ENCODE measurements at places on chromosomes 5 and 9. TPM values are rescaled to one million over a fixed set of nuclear protein-coding genes. Genes with fewer than 3 reads are reported as not detected.

The ALDOB gene
- 0.48 TPM for total RNA-seq

The CTNND2 gene
- total RNA-seq, result 12.5 TPM

The SPATA31A3 gene
- not detected for total RNA-seq

The ITGA2 gene
- 1.7 TPM for total RNA-seq

The RMRP gene
- 5,709 TPM for total RNA-seq

The BNC2 gene
- total RNA-seq, result 5.3 TPM

The CNTFR gene
- total RNA-seq, result 1.1 TPM

The CXCL14 gene
- 0.62 TPM for total RNA-seq

The NFIB gene
- 109 TPM for total RNA-seq

The LCN2 gene
- total RNA-seq, result not detected

The LECT2 gene
- not detected for total RNA-seq

The NMUR2 gene
- total RNA-seq, result not detected

The PCDHGA9 gene
- total RNA-seq, result 5.7 TPM

The USP20 gene
- 14.3 TPM for total RNA-seq

The OTULINL gene
- total RNA-seq, result 0.89 TPM

The FSD1L gene
- 9.9 TPM for total RNA-seq

The BOD1 gene
- 46.5 TPM for total RNA-seq

The CAMK2A gene
- total RNA-seq, result 17.5 TPM

The ADAMTS6 gene
- total RNA-seq, result 4.1 TPM

The IGFBPL1 gene
- total RNA-seq, result not detected

The DMRT3 gene
- total RNA-seq, result not detected

The PTGDS gene
- 4,885 TPM for total RNA-seq

The CAMK4 gene
- total RNA-seq, result 0.11 TPM

The EFNA5 gene
- total RNA-seq, result 37.0 TPM

The C6 gene
- 53.3 TPM for total RNA-seq
